CD4-positive, alpha-beta memory T cell (primary cell): ENCODE measurements at places on chromosomes 12 and 14.

DNA sequence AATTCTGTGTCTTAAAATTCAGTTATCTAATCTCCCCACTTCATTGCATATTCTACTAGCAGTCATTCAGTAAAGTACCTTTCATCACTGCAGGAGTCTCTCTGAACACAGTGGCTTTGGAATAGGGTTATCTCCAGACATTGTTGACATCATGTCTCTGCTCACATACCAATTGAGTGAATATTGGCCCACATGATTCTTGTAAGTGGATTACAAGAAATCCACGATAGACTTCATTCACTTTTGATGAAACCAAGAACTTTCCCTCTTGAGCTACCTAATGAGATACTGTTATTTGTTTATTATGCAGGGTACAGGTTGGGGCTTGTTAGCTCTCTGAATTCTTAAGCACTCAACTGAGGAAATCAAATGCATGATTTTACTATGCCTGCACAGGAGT lies 284.9 kb downstream of the RAD51B start:
- no peak for DNase-seq

GRCh38 chr14:38419579-38419978 lies 163.7 kb upstream of the CLEC14A start:
- no peak for DNase-seq

GRCh38 chr14:64860039-64860438 lies 19.7 kb downstream of the SPTB start:
- DNase-seq, result no peak

- no peak for DNase-seq
Measured at GRCh38 chr14:102729268-102729667, 48.0 kb upstream of the TRAF3 start.

- DNase-seq, result no peak
Measured at GRCh38 chr14:102374264-102374663, 11.5 kb downstream of the TECPR2 start.

DNA sequence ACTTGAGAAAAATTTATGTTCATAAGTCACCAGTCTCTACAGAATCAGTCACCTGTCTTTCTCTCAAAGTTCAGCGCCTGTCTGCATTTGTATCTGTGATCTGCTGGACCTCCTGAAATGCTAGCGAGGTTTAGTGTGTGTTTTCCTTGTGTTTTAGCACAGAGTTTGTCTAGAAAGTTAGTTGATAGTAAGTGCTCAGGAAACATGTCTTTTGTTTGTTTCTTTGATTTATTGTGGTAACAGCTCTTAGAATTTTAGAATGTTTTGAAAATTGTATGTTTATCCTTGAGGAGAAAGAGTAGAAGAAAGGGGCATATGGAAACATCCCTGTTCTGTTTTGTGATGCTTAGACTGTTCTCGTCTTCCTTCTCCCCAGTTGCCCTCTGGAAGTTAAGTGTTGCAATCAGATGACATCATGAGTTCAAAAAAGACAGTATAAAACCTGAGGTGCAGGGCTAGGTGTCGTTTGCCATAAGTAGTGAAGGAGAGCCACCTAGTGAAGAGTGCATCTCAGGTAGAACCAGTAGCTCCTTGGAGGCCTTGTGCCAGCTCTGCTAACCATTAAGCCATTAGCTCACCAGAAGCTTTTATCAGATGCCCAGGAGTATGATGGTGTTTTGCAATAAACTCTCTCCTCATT lies 44.8 kb downstream of the FBXW8 start:
- DNase-seq, result peak; percentile 43

- DNase-seq, result peak; percentile 70
Measured at GRCh38 chr14:23120541-23121251, 1.6 kb upstream of the CEBPE start.
